ENCODE measurements at places on chromosomes 5 and 9. TPM values are rescaled to one million over a fixed set of nuclear protein-coding genes. Genes with fewer than 3 reads are reported as not detected.
A peak's percentile ranks its signal among the peaks of the same experiment; 100 is the strongest.

DNA sequence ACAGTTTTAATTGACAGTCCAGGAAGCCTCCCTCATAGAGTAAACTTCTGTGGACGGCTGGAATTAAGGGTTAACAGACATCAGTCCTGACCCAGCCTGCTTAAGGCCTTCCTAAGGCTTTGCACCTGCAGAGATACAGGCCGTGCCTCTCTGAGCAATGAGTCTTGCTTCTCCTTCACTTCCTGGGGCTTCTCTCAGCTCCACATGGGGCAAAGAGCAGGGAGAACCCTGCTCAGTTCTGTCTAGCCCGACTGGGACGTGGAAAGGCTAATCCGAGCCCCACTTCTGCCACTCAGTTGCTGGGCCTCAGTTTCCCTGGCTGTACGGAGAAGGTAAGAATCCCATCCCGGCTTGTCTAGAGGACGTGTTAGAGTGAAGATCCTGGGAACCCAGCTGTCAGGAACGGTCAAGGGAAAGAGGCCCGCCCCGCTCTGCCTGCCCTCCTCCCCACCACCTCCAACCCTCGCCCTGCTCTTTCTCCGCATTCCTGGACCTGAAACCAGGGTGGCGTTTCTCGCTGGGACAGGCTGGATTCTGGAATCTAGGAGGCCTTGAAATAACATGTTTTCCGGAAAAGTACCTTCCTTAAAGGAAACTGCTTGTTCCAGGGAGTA lies 6.5 kb downstream of the SPAAR start:
- DNase-seq, result peak; percentile 57

DNA sequence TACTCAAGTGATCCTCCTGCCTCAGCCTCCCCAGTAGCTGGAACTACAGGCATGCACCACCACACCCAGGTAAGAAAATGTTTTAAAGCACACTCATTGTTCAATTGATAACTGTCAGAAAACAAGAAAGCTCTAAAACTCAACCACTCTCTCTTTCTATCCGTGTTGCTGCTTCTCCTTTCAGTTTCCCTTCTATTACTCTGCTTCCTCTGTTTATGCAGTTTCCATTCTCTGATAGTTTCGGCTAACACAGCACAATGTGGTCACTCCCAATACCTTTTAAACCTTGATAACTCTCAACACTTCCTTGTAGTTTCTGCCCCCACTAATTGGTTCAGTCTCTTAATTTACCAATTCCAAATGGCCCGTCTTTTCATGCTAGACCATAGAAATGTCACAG lies 59.2 kb upstream of the NR4A3 start:
- no peak for DNase-seq

DNA sequence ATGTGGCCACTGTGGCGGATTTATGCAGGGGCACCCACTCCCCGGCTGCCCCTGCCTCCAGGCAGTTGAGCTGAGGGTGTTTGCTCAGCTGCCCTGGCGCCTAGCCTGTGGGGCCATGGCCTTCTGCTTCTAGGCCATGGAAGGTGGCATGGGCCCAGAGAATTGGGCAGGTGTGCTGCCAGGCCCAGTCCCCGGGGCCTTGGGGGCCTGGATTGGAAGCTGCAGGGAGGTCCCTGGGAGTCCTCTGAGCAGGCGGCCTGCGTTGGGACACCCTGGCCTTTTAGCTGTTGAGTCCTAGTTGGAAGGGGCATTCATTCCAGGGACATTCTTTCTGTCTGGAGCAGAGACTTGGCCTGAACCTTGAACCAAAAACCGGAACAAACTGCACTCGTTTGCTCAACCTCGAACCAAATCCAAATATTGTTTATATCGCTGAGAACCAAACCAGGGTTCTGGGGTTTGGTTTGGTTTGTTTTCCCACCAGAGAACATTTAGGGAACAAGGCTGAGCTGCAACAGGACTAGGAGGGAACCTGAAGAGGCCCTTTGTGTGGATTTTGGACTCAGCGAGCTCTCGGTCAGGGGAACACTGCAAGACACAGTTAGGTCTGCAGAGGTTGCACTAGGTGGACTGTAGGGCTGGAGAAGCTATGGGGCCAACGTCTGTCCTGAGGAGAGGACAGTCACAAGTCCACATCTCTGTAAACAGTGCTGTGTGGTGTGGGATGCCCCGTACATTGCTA lies 116.8 kb downstream of the BOD1 start:
- no peak for DNase-seq

DNA sequence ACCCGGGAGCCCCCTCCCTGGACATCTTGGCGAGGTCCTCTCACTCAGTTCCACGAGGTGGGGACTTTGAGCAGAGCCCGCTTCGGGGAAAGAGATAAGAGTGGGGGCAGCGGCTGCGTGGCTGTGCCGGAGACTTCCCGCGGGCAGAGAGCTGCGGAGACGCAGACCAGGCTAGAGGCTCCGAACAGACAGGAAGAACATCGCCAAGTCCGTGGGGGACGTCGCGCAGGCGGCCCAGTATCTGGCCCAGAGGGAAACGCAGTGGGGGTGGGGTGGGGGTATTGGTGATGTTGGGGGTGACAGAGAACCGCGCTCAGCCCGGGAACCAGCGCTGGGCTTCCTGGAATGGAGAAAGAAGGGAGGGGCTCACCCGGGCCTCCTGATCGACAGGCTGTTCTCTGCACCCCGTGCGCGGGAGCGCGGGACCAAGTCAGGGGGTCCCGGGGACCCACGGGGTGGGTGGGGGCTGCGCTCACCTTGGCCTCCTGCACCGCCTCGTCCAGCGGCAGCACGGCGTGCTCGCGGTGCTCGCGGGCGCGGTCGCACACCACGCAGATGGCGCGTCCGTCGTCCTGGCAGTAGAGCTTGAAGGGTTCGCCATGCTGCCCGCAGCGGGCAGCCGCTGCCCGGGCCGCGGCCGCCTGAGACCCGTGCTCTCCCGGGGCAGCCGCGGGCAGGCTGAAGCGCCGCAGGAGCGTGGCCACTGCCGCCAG lies 727 bp downstream of the TRIM7 start:
- peak; percentile 48 for DNase-seq

DNA sequence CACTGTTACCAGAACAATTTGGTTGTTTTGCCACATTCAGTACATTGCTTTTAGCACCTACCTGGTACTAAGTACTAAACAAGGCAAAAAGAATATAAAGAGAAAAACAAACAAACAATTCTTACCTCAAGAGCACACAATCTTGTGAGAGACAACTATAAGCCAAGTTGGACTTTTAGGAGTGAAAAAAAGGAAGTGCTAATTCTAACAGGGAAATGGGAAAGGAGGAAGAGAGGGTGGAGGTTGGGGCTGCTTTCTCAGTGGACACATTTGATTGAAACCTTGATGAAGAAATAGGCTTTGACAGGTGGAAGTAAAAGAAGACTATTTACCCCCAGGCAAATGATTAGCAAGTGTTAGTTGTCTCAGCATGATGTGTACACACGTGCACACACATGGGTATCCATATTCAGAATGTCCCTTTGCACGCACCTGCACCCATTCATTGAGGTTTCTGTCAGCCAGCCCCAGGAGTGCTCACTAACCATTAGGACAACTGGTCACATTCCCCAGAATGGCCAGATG lies 302.6 kb downstream of the ACTL7B start:
- no peak for DNase-seq

GRCh38 chr5:40238066-40238745 lies 441.5 kb upstream of the PTGER4 start:
- DNase-seq, result no peak

DNA sequence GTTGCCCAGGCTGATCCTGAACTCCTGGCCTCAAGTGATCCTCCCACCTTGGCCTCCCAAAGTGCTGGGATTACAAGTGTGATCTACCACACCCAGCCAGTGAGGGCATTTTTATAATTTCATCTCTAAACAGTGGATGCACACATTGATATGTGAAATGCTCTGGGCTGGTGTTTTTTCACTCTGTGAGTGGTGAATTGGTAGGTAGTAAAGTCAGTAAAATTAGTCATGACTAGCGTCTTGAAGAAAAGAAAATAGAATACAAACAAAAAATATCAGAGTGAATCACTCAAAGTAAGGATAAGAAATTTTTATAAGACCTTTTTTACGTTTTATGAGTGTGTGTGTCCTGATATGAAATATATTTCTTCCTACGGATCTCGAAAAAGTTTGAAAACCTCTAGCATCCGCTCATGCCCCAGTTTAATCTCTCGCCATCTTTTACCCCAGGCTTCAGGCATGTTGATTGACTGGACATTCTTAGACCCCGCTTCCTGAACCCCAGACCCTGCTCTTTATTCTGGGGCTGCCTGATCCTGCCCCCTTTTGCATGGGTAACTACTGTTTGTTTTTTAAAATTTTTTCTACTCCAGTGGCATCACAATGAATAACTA lies 14.0 kb downstream of the OSTF1 start:
- DNase-seq, result no peak

DNA sequence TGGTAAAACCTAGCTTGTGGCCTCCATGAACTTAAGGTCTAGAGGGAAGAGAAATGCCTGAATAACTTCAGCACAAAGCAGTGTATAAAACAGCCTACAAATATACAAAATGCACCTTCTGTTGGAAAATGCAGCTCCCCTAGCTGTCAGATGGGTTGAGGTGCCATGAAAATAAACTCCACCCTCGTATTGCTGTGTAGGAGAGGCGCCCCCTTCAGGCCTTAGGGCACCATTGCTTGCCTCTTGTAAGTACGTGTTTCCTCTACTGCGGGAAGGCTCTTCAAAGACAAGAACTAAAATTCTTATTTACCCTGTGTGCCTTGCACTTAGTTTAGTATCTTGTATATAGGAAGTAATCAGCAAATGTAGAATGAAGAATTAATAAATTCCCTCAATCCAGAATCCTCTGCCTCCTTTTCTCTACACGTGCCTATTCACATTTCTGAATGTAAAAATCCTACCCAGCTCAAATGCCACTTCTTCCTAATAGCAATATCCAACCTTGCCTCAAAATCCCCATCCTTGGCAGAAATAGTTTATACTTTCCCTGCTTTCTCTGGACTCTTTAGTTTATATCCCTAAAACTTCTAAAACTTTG lies 393.7 kb upstream of the PDE4D start:
- DNase-seq, result no peak

DNA sequence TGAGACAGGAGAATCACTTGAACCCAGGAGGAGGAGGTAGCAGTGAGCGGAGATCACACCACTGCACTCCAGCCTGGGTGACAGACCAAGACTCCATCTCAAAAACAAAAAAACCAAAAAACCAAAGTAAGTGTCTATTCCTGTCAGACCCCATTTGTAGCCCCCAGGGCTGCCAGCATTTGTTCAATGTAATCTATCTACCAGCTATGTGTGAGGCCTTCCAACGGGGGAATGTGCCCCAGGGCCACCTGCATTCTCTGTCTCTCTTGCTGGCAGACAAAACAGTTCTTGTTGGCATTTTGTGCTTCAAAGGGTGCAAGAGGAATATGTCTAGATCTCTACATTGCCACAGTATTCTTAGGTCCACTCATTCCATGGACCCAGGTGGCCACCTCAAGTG lies 34.1 kb downstream of the CD14 start:
- no peak for DNase-seq

- peak; percentile 53 for DNase-seq
Measured at GRCh38 chr9:137619240-137620047, 639 bp downstream of the EHMT1 start.

The PRUNE2 gene
- 33.6 TPM for total RNA-seq

The IGFBPL1 gene
- 0.52 TPM for total RNA-seq

The IL3 gene
- total RNA-seq, result not detected
